ELF-1 (cell line): ENCODE measurements at places on chromosomes 7 and 10.

DNA sequence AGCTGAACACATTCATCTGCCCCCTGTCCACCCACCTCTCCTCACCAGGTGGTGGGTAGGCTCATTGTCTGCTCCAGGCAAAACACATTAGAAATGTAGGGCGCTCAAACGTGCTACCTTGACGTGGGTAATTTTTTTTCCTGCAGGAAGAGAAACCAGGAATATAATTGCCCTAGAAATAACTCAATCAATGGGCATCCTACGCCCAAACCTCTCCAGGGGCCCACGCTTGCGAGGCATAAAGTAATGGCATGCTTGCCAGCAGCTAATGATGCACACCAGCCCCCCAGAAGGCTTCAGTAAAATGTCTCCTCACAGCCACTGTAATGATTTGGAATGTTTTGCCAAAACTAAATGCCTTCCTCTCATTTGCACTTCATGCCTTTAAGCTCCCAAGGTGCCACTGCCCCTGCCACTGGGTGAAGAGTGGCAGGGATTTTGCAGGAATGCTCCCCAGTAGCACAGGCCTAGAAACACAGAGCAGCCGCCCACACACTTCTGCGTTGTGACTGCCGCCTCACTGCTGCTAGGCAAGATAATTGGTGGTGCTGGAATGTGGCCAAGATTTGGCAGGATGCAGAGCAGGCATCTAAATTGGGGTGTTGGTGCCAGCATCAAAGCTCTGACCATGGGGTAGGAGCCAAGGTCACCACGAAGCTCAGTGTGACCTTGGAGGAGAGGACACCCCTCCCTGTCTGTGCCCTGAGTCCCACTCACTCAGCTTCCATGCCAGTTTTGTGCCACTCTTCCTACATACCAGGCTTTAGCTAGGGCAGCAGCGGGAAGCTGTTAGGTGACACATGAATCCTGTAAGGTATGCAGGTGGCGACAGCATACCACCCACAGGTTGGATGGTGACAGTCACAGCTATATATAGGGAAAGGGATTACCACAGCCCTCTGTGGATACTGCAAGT lies 48.7 kb upstream of the PPP1R3C start:
- DNase-seq: no peak

- DNase-seq: no peak
These were observed 71.3 kb downstream of the PARD3 start for GRCh38 chr10:34743814-34744213.

GRCh38 chr10:126770809-126771208 lies 100.3 kb upstream of the C10orf90 start:
- DNase-seq: no peak

- DNase-seq: no peak
These were observed 26.4 kb downstream of the RAB11FIP2 start for GRCh38 chr10:118020365-118020764.

GRCh38 chr7:155948845-155949244 lies 136.6 kb upstream of the SHH start:
- no peak for DNase-seq

GRCh38 chr7:5429253-5429856 lies 5.7 kb upstream of the TNRC18 start:
- DNase-seq: peak; percentile 81

DNA sequence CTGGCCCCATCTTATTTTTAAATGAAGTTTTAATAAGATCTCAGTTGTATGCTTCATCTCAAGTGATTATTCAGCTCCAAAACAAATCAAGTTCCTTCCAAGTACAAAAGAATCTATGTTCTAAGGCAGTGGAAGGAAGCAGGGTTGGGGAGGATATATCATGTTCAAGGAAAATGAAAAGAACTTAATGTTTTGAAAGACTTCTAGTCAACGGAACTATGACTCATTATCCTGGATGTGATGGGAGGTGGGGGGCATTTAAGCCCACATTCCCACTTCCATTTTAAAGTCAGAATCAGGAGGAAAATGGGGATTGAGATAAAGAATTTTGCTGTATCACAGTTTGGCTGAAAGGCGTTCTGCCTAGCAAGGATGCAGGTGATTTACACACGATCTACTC lies 59.4 kb downstream of the FANK1 start:
- DNase-seq: no peak

DNA sequence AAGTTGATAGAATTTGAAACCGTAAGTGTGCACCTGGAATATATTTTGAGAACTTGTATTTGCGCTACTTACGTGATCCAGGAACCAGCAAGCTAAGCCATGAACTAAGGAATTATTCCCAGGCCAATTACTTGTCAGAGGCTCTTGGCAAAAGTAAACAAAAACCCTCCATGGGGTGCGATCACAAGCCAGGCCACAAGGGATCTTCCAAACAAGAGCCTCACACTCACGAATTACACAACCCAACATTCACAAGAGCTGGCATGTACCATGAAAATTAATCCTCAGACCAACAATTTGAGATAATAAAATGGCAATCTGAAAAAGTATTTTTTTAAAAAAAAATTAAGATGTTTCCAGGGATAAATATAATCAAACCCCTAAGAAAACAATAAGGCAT lies 467.0 kb upstream of the AKR1E2 start:
- peak; percentile 39 for DNase-seq

DNA sequence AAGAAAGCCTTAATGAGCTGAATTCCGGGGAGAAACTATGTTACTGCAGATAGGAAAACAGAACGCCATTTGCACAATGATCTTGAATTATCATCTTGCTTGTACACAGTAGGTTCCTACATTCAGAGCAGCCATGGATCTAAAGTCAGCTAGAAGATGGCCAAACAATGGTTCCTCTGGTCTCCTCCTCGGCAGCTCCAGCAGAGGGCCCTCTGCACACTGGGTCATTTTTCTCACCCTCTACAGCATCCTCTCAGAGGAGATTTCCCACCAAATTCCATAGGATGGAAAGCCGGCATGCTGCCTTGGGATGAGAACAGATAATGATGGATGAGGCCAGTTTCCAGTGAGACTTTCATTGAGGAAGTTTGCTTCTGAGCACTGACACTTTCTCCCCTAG lies 308.5 kb upstream of the NFE2L3 start:
- DNase-seq: peak; percentile 40

GRCh38 chr10:110893559-110894179 lies 21.9 kb downstream of the PDCD4 start:
- no peak for DNase-seq

GRCh38 chr7:148031811-148032210 lies 558.8 kb upstream of the C7orf33 start:
- DNase-seq: peak; percentile 58

- DNase-seq: peak; percentile 84
These were observed 51.3 kb downstream of the PWWP2B start for GRCh38 chr10:132448248-132448731.

GRCh38 chr7:150967349-150967748 lies 10.8 kb downstream of the KCNH2 start:
- DNase-seq: no peak

GRCh38 chr10:22646388-22646853 lies 68.0 kb downstream of the PIP4K2A start:
- DNase-seq: no peak

- DNase-seq: no peak
These were observed 42.3 kb upstream of the SP8 start for GRCh38 chr7:20828947-20829346.

DNA sequence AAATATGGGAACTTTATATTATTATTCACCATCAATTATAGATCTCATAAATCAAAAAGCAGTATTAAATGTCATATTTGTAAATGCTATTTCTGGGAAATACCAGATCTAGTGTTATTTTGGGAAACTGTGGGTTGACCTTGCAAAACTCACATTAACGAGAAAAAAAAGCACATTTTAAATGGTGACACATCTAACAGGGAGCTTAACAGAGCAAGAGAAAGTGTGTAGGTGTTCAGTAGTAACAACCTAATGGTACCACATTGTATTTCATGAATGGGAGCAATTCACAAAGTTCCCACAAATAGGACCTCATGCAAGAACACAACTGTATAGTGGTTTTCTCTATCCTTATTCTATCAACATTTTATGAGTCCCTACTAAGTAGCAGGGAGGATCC lies 26.2 kb upstream of the HDAC9 start:
- no peak for DNase-seq

DNA sequence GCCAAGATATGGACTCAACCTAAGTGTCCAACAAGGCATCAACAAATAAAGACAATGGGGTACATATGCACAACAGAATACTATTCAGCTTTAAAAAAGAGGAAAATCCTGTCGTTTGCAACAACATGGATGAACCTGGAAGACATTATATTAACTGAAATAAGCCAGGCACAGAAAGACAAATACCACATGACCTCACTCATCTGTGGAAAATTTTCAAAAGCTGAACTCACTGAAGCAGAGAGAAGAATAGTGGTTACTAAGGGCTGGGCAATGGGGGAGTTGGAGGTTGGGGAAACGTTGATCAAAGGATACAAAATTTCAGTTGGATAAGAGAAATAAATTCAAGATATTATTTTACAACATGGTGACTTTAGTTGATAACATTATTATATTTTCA lies 221.4 kb upstream of the PITRM1 start:
- no peak for DNase-seq

DNA sequence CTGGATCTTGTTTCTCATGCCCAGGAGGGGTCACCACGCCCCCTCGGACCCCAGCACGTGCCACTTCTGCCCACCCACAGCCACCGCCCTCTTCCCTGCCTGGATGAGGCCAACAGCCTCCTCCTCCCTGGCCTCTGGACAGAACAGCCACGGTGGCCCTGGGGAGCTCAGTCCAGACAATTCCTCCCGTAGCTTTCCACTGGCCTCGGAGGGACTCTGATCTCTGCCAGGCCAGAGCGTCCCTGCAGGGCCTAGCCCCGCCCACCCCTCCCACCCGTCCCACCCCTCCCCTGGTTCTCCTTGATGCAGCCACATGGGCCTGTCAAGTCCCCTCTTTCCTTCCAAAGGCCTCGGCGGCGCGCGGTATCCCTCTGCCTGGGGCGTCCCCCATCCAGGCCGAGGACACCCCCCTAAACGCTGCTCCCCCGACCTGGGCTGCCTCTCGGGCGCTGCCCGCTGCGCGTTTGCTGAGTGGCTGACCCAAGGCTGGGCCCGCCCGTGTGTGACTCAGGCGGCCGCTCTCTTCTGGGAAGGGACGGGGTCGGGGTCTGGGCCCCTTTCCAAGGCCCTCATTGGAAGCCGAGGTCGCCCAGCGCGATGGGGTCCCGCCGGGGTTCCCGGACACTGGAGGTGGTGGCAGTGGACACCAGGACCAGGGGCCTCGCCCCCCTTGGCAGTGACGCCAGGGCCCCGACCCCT lies 557 bp downstream of the TMEM120A start:
- DNase-seq: peak; percentile 81

DNA sequence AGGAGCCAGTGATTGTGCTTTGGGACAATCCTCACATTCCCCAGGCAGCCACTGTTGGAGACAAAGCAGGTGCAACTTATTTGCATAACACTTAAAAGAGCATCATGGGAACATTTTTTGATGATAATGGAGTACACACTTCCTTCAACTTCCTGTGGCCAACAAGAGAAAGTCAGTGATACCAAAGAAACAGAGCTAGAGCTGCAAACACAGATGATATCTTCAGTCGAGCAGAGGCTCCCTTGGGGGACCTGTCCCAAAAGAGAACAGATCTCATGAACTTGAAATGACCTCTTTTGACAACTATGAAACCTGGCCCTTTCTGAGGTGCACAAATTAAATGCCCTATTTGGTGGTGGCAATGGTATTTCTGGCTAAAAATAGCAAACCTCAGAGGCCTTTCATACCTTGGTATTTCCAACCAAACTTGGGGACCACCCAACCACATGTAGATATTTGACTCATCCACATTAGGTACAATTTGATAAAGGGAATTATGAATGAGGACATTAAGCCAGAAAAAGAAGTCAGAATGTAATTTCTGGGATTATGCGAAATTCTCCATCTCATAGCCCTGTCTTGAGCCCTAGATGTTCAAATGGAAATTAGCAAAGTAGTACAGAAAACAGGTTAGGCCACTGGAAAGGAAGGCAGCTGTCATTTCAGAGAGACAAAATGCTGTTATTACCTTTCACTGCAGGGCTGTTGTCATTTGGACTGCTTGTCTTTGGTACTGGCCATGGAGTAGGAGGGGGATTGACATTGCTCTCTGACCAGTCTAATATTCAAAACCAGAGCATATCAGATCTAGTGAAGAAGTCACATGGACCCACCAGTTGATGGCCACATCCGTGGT lies 146.2 kb downstream of the ICA1 start:
- DNase-seq: no peak

GRCh38 chr7:105068886-105069285 lies 54.9 kb downstream of the KMT2E start:
- no peak for DNase-seq

DNA sequence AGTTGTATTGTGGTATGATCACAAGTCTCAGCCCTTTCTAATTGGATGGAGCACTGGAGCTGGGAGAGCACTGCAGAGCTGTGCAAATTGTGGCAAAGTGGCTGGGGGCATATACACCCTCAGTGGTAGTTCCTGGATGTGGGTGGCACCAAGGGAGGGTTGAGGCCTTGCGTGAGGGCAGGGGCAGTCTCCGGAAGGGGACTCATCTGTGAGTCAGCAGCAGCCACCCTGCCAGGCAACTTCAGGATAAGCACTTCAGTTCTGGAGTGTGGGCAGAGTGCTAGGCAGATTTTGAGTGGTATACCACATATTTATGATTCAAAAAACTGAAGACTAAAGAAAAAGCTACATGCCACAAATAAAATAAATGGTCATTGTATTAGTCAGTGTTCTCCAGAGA lies 210.5 kb downstream of the ETV1 start:
- DNase-seq: no peak

DNA sequence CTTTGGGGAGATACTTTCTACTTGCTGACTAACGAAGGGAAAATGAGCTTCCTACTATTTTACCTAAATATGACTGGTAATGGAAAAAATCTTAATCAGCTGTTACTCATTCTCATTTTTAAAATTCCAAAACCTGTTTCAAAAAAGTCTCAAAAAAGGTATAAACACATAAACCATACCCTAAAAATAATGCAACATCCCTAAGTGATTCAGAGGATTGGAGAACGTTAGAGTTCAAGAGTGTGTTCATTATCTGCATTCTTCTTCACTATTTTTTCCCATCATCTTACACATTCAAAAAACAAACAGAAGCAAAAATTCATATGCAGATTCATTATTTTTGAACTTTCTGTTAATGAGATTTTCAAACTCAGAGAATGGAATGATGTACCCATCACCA lies 150.4 kb upstream of the GNAI1 start:
- no peak for DNase-seq

DNA sequence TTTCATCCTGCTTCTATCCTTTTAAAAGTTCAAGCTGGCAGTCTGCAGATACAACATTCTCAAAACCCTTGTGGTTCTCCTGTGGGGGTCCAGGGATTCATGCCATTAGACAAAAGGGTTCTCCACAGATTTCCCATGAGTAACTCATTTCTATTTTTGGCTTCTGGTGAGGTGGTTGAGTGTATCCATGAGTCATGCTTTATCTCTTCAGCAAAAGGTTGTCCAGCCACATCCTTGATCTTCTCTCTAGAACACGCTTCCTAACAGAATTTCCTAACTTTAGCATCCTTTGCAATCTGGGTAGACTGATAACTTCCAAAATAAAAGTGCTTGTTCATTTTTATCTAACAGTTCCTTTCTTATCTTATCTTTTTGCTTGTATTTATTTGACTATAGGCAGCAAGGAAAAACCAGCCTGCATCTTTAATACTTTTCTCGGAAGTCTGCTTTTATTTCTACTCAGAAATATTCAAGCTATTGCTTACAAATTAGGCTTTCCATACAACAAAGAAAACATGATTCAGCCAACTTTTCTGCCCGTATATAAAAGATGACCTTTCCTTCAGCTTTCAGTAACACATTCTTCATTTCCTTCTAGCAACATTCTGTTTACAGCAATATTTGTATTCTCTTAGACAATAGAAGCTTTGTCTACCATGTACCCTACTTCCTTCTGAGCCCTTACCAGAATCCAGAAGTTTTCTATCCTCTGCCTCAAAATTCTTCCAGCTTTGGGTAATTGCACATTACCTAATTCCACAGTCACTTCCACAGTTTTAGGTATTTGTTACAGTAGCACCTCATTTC lies 79.3 kb upstream of the IL6 start:
- DNase-seq: no peak
